ENCODE measurements at places on chromosomes 1 and 21. TPM values are rescaled to one million over a fixed set of nuclear protein-coding genes. Genes with fewer than 3 reads are reported as not detected.

The TMEM269 gene
- 0.16 TPM for total RNA-seq

The ALX3 gene
- 0.81 TPM for total RNA-seq

The NR5A2 gene
- total RNA-seq: not detected

The VANGL2 gene
- 7.0 TPM for total RNA-seq

The CCDC181 gene
- 7.5 TPM for total RNA-seq

DNA sequence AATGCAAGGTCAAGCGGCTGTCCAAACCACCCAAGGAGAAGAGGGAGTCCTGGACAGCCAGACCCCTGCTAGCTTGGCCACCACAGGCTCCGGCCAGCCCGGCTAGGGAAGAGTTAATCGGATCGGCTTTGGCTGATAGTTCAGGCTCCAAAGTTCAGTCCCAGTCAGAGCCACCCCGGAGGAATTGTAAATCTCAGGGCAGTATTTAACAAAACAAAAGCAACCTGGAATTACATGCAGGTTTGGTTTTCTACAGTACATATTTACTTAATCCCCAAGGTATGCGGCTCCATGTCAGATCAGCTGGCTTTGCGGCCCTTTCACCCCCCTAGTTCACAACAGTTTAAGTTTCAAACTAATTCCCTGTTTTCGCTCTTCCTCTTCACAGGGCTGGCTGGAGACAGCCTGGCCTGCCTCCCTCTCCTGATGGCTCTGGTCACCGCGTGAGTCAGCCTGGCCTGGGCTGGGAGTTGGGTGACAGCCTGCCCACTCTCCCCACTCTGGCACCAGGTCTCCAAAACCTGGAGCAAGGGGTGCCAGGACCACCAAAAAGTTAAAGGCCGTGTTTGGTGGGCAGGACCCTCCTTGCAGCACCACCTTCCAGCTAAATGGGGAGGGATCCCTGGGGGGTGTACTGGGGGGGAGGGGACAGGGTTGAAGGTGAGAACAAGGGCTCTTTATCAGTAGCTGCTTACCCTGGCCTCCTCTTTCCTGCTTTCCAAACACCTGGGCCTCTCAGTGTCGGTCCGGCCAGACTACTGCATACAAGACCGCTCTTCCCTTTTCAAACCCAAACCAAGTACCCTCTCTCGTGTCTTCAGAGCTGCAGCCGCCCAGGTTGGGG lies 1.9 kb downstream of the DHRS3 start:
- DNase-seq: no peak

GRCh38 chr1:26758358-26758757 lies 29.4 kb upstream of the PIGV start:
- no peak for DNase-seq

DNA sequence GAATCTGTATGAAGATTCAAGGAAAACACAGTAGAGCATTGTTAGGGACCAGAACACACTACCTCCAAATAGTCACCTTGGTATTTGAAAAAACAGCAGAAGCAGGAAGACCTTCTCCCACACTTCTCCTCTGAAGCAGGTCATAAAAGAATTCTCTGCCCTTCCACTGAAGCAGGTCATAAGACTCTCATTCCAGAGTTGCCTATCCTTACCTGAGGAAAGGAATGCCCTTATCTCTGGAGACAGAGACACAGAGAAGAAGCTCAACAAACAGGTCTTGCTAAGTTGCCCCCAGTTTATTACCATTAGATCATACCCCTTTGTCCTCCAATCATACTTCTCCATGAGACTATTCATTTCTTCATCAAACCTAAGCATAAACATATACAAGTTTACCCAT lies 225.8 kb upstream of the TNR start:
- no peak for DNase-seq

DNA sequence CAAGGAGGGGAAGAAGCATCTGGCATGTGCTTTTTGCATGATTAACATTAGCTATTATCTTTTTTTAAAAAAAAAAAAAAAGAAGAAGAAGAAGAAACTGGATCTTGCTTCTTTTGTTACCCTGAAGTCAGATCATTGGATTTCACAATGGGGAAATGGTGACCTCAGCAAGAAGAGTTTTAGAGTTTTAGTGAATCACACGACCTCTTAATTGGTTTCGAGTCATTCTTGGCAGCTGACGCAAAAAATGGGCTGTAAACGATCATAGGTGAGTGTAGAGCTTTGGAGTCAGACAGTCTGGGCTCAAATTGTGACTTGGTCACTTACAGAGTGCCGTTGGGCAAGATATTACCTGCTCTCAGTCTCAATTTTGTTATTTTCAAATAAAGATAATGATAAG lies 33.3 kb upstream of the PGBD5 start:
- DNase-seq: no peak

DNA sequence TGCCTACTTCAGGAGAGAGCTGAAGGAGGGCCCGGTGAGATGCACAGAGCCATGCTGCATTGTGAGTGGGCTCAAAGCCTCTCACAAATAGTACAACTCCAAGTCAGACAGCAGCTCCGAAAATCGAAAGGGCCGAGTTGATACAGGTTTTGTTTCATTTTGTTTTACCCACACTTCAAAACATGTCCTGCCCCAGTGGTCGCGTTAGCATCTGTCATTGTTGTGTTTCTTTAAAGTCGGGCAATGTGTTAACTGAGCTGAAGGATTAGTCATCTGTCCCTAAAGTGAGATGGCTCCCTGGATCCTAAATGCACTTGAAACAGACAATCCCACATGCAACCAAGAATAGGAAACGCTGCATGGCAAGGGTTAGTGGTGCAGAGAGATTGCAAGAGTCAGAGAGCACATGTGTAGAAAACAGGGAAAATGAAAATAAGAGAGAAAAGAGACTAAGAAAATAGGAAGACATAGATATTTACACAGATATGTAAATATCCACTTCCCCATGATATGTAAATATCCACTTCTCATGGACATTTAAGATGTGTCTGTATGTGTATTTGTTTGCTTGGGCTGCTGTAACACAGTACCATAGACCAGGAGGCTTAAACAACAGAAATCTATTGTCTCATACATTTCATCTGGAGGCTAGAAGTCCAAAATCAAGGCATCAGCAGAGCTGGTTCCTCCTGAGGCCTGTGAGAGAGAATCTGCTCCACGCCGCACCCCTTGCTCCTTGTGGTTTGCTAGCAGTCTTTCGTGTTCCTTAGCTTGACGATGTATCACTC lies 131.4 kb upstream of the RAB4A start:
- DNase-seq: no peak

DNA sequence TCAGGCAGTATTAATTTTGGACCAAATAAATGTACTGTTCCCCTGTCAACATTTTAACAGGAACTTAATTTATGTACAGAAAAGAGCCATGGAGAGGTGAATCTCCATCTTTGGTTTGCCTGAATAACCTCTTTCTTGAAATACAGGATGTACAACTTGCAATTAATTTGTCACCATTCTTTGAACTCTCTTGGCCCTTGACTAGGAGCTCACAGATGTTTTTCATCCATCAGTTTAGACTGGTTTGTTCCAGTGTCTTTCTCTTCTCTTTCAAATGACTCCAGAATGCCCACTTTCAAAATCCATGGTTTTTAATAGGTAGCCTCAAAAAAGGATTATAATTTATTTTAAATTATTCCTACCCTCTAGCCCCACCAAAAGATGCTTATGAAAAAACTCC lies 5.0 kb downstream of the MAP3K7CL start:
- no peak for DNase-seq

DNA sequence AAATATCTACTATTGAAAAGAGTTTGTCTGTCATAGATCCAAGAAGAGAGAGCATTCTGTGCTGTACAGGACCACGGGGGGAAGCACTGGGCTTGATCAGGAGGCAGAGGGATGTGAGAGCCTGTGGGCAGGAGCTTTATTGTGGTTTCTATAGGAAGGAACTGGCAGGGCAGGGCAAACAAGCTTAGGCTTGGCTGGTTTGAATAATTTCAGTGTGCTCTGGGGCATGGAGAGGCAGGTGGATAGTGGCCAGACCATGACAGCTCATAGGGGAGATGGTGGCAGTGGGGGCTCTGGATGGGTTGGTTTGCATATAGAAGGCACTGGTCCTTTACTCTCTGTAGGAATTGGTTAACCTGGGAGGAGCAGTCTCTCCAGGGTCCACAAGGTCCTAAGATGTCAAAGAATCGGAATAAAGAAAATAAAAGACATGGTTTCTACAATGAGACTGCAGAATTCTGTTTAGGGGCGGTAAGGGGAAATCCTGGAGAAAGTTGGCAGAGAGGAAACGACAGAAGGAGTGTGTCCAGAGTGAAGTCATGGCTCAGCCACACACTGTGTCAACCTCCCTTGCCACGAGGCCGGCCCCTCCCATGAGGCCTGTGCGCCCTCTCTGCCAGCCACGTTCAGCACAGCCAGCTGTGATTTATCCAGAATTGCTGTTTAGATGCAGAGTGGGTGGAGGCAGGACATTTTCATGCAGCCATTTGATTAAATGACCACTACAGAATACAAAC lies 81.7 kb upstream of the PGBD5 start:
- peak; percentile 78 for DNase-seq

DNA sequence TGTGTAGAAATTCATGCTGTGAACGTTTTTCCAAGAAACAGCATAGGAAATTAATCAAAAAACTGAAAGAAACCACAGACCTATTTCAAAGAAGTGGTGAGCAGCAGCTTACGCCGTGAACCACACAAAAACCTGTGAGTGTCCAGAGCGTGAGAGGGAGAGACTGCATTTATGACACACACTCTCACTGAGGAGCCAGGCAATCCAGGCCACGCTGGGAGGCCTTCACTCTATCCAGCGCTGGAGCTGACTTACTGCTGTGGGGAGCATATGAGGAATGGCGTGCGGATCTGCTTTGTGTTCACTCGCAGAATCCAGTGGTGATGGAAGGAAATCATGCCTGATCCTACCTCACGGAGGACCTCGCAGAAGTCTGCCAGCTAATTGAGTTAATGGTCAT lies 12.7 kb downstream of the ADAMTS1 start:
- DNase-seq: no peak

GRCh38 chr1:100325415-100326324 lies 26.6 kb upstream of the CDC14A start:
- DNase-seq: no peak

GRCh38 chr1:215568299-215568692 lies 1.2 kb downstream of the KCTD3 start:
- DNase-seq: no peak

GRCh38 chr1:61271412-61271789 lies 189.0 kb downstream of the NFIA start:
- DNase-seq: no peak

GRCh38 chr1:87428883-87429282 lies 100.2 kb downstream of the LMO4 start:
- no peak for DNase-seq

Measured in dorsolateral prefrontal cortex (tissue), 122 donors.